ENCODE measurements at places on chromosomes 4 and X.

GRCh38 chrX:49919617-49920016 is 2.8 kb upstream of the CLCN5 start:
- no peak for DNase-seq

DNA sequence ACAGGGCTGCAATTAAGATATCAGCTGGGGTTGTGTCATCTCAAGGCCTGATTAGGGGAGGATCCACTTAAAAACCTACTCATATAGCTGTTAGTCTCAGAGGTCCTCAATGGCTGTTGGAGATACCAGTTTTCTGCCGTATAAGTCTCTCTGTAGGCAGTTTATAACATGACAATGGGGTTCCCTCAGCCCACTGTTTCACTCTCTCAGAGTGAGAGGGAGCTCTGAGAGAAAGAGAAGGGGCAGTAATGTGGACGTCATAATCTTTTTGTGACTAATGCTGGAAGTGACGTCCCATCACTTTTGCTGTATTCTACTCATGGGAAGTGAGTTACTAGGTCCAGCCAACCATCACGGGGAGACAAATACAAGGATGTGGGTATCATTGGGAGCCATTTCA is 70.3 kb downstream of the STIM2 start:
- DNase-seq = no peak

DNA sequence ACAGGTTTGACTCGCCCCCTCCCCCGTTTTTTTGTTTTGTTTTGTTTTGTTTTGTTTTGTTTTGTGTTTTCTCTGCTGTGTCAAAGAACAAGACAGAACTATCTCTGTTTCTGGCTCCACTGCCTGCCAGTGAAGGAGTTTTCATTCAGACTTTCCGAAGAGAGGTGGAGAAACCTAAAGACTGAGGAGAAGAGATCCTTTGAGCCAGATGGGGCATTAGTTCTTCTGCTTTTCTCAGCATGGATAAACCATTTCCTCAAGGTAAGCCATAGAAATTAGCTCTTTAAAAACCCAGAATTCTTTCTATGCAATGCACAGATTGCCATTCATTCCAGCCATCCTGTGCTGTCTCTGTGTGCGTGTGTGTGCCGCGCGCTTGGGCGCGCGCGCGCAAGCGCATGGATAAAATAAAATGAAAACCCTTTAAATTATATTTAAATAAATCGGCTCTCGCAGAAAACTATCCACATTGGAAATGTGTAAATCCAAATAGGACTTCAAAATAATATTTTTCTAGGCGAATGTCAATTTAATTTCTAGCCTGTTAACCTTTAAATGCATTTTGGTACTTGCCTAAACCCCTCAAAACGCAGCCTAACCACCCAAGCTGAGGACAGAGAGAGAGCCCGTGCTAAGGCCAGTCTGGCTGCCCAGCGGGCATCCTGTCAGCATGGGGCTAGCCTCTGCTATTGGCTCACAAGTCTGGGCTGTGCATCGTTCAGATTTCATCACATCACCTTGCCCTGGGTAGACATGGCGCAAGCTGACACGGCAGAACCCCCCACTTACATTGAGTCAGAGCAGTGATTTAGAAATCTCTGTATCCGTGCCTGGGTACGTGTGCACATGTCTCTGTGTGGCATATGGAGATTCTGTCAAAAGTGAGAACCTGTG is 113.0 kb upstream of the VAMP7 start:
- DNase-seq = no peak

DNA sequence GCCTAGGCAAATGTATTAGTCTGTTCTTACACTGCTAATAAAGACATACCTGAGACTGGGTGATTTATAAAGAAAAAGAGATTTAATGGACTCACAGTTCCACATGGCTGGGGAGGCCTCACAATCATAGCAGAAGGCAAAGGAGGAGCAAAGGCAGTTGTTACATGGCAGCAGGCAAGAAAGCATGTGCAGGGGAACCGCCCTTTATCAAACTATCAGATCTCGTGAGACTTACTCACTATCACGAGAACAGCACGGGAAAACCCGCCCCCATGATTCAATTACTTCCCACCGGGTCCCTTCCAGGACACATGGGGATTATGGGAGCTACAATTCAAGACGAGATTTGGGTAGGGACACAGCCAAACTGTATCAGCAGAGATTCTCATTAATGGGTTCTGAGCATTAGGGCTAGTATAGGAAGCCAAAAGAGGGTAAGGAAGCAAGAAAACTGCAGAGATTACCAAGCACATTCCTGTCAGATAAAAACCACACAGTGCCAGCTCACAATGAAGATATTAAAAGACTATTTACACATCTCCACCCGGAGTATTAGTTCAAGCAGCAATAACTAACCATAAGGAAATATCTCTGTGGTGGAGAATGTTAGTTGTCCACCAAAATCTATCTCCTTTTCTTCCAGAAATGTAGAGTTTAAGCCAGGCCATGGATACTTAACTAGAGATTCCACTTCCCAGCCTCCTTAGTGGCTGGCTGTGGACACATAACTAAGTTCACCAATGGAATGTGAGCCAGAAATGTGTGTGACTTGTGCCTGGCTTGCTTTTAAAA is 61.2 kb upstream of the HOPX start:
- DNase-seq = no peak
